NCI-H1105 (cell line): ENCODE measurements at places on chromosomes 13 and 19.

- no peak for DNase-seq
Observed at GRCh38 chr19:6739883-6740588, 556 bp downstream of the TRIP10 start.

GRCh38 chr13:91988331-91988730, 589.9 kb downstream of the GPC5 start:
- no peak for DNase-seq

DNA sequence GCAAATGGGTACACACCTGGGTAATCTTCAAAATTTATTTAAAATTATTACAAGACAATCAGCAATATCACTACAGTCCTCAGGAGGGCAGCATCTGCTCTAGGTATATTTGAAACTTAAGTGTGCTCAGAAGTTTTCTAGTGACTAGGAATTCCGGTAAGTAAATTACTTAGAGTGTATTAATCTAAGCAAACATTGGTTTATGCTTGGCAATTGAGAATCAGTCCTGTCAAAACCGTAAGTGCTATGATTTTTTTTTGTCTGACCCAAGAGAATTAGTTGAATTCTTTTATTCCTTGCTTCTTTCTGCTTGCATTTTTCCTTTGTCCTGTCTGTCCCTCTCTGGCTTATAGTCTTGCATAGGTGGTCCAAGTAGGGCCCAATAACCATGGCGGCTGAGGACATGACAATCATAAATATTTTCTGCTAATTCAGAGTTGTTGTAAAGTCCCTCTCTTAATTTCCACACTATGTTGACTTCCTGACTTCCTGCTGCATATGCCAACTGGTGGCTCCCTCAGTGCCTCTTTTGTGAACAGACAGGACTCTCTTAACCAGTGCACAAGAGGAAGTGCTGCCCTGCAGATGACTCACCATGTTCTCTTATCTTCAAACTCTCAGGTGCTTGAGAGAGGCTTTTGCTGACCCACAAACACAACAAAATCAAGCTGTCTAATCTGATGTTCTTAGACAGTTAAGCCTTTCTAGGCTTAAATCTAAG, 82.2 kb downstream of the SLAIN1 start:
- peak; percentile 25 for DNase-seq

DNA sequence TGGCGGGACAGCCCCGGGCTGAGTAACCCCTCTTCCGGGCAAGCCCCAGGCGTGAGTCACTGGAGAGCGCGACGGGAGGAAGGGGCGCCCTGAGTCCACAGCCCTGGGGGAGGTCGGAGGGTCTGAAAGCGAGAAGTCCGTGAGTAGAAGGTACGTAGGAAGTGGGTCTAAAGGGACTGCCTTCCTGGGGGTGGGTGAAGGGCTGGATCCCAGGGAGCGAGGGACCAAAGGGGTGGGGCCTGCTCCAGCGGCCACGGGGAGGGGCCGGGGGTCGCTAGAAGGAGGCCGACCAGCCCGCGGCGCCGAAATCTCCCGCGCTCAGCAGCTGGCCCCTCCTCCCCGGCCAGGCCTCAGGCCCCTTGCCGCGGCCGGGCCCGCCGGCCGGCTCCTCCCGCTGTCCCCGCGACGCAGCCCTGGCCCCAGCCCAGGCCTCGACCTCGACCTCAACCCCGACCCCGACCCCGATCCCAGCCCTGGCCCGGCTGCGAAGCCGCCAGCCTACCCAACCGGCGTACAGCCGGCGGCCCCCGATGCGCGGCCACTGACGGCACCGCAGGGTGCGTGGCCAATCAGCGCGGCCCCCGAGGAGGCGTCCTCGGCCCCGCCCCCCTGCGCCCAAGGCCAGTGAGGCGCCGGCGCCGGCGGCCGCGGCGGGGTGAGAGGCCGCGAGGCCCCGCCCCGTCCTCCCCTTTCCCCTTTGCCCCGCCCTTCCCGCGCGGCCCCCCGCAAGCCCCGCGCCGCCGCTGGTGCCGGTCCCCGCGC, 22.6 kb downstream of the IPO5 start:
- peak; percentile 78 for DNase-seq

- DNase-seq = no peak
Observed at GRCh38 chr13:90156390-90156789, 1191.1 kb upstream of the MIR17HG start.

DNA sequence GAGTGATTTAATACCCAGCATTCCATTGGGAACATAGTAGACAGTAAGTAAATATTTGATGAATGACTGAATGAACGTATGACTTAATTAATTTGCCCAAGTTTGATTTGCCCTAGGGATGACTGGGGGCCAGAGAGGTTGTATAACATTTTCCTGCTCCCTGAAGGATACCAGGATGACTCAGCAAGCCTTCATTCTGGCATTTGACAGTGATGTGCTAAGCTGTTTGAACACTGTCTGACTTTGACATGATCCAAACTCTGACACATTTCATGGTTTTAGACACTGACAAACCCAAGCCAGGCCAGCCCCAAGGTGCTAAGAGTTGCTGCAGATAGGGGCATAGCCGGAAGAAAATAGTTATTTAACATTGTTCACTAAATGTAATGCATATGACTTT, 53.4 kb upstream of the KLF12 start:
- DNase-seq = no peak

- no peak for DNase-seq
Observed at GRCh38 chr13:52737965-52738364, 1.7 kb downstream of the CNMD start.

GRCh38 chr13:29423050-29423449, 172.4 kb downstream of the SLC7A1 start:
- no peak for DNase-seq

- no peak for DNase-seq
Observed at GRCh38 chr13:24651718-24652345, 28.4 kb upstream of the ATP12A start.

GRCh38 chr19:32651729-32652140, 23.2 kb downstream of the ANKRD27 start:
- no peak for DNase-seq

- peak; percentile 51 for DNase-seq
Observed at GRCh38 chr13:38763446-38764381, 76.8 kb downstream of the FREM2 start.

DNA sequence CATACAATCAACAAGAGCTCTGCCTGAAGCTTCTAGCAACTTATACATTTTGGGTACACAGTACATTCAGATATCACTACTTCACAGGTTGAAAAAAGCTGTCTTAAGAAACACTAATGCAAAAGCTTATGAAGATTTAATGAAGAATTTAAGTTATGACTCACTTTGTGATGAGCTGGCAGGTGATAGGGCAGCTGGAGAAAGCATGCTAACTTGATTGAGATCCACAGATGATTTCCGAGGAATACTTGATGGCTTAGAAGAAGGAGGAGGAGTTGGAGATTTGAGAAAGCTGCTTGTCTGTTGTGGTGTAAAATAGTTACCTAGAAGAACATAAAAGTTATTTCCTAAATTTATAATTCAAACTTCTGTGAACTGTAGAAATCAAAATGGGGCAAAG, 23.3 kb downstream of the EXOSC8 start:
- no peak for DNase-seq

- no peak for DNase-seq
Observed at GRCh38 chr13:100633461-100633860, 41.1 kb downstream of the TMTC4 start.

GRCh38 chr13:47673009-47673850, 327.8 kb downstream of the SUCLA2 start:
- no peak for DNase-seq

- no peak for DNase-seq
Observed at GRCh38 chr19:422213-422916, 13.4 kb upstream of the C2CD4C start.
